ENCODE measurements at places on chromosomes 6 and 20.

- DNase-seq: no peak
Observed at GRCh38 chr20:14830466-14830865, 493.1 kb upstream of the FLRT3 start.

GRCh38 chr6:107442938-107443607 is 16.3 kb downstream of the PDSS2 start:
- DNase-seq: no peak

GRCh38 chr6:47034926-47035325 is 7.2 kb downstream of the ADGRF1 start:
- no peak for DNase-seq

DNA sequence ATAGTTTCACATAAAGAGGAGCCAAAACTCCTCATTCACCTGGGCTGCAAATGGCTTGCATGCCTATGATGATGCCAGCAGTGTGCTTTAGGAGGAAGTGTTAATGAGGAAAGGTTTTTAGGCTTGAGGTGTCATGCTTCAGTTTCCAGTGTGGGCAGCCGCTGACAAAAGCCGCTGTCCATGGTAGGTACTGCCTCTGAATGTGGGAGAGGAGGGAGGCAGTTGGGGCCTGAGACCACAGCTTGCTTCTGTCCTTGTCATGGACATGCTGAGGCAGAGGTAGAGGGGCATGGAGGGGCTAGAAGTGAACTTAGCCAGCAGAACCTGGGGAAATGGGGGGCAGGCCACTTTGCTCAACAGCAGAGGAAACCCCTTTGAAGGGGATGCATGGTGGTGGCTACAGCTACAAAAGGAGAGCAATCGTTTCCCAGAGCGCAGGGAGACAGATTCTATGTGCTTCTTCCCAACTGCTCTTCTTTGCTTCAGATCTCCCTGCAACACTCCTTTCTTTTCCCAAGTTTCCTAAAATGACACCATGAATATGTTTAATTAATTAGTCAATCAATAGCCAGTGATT is 372.1 kb upstream of the CNR1 start:
- no peak for DNase-seq

GRCh38 chr20:1210501-1210900 is 7.2 kb downstream of the C20orf202 start:
- DNase-seq: no peak

Data from AG04449 (cell line).